ENCODE measurements at places on chromosomes 2 and 18.

GRCh38 chr2:129777762-129778583, 201.5 kb upstream of the RAB6C start:
- DNase-seq, result no peak

DNA sequence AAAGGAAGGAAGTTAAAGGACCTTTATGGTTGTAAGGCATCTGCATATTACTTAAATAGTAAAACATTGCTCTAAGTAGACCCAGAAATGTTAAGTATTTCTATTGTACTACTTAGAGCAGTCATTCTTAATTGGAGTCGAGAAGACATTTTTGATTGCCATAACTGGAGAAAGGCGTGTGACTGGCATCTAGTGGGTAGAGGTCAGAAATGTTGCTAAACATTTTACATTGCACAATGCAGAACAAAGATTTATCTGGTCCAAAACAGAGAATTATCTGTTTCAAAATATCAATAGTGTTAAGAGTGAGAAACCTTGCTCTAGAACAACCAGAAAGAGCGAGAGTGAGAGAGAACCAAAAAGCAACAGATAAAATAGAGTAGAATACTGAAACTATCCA, 23.3 kb upstream of the ROCK1 start:
- DNase-seq, result peak; percentile 6

- DNase-seq, result no peak
These were observed 40.8 kb upstream of the CCDC102B start for GRCh38 chr18:68757126-68757525.

DNA sequence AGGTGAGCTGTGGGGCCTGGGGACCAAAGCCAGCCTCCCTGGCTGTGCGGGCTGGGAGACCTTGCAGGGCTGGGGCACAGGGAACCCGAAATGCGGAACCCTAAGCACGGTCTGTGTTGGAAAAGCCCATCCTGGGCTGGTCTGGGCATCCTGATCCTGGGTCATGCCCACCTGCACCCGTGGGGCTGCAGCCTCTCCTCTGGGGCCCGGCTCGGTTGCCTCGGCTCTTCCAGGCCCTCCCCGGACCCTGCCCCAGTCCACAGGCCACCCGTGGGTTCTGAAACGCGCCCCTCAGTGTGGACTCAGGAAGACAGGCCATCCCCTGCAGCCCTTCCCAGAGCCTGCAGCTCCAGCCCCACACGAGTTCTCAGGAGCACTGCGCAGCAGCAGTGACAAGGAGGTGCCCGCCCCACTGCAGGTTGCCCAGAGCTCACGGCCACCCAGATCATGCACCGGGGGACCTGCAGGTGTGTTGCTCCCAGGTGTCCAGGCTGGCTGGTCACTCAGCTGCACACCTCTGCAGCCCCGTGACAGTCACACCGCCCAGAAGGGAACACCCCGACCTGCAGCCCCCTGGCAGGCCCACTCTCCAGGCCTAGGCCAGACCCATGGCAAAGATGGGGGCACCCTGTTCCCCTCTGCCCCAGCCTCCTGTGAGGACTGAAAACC, 12.2 kb upstream of the NFATC1 start:
- no peak for DNase-seq

- DNase-seq, result no peak
These were observed 78.1 kb upstream of the RBM44 start for GRCh38 chr2:237720444-237720843.

DNA sequence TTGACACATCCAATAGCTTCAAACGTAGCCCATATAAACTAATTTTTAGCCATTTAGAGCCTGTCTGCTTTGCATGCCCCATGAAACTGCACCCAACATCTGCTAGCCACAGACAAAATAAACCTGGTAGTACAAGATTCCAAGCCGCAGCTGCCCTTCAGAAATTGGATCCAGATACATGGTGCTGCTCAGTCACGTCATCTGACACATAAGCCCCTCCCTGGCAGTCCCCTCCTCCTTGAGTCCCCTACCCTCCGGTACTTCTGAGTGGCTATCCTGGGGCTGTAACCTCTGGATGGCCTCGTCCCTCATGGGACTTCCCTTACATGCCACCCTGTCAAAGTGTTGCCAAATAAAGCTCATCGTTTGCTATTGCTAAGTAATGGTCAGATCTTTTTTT, 33.8 kb downstream of the PROC start:
- DNase-seq, result no peak

GRCh38 chr2:65974067-65974723, 460.7 kb upstream of the MEIS1 start:
- DNase-seq, result no peak

DNA sequence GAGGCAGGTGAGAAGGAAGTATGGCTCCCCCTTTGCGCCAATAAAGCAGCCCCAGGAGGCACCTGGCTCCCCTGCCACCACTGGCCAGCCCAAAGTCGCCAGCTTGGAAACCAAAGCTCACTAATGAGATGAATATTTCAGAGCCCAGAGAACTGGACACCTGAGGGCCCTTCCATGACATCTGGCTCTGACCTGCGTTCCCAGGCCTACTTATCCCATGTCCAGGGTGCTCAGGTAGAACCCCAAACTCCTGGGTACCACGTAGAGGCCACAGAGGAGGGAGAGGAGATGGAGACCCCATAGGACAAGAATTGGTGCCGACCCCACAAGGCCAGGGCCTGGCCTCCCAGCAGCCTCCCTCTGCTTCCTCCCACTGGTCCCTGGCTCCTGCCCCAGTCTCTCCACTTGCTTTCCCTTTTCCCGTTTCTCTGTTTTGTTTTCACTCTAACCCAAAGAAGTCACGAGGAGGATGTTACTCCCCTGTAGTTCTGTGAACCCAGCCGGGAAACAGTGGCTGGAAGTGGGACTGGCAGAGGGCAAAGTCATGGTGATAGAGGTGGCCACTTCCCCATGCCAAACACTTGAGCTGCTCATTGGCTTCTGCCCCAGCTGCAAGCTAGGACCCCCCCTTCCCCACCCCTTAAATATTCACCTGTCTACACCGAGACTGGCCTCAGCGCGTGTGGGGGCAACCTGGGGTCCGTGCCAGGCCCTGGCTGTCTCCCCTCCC, 820 bp downstream of the TMBIM1 start:
- DNase-seq, result no peak

DNA sequence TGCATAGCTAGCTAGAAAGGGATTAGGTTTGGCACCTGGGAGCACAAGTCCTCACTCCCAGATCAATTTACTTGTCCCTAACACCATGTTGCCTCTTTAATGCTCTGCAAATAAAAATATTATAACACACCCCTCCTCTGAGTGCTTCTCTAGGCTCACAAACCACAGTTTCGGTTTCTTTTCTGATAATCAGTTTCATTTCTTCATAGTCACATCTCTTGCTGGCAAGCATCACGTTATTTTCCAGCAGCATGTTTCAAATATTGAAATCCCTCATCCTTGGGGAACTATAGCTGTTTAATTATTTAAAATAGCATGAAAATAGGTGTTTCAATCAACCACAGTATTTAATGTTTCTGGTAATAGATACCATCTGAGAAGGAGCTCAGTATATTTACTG, 13.9 kb upstream of the SMCHD1 start:
- peak; percentile 85 for DNase-seq

- DNase-seq, result no peak
These were observed 21.9 kb downstream of the HJURP start for GRCh38 chr2:233832414-233832813.

DNA sequence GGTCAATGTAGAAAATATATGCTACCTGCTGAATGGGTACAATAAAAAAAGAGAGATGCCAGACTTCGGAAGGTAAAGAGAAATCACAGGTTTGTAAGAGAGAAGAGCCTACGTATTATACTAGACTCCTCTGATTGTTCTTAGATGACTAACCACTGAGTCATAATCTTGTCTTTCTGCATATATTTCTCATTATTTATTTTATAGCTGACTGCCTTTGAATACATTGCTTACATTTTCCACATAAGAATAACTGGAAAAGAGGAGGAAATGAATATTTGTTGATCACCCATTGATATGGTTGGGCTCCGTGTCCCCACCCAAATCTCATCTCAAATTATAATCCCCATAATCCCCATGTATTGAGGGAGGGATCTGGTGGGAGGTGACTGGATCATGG, 90.3 kb upstream of the RAB27B start:
- DNase-seq, result no peak

- no peak for DNase-seq
These were observed 360.7 kb upstream of the CWC22 start for GRCh38 chr2:180367815-180368214.

DNA sequence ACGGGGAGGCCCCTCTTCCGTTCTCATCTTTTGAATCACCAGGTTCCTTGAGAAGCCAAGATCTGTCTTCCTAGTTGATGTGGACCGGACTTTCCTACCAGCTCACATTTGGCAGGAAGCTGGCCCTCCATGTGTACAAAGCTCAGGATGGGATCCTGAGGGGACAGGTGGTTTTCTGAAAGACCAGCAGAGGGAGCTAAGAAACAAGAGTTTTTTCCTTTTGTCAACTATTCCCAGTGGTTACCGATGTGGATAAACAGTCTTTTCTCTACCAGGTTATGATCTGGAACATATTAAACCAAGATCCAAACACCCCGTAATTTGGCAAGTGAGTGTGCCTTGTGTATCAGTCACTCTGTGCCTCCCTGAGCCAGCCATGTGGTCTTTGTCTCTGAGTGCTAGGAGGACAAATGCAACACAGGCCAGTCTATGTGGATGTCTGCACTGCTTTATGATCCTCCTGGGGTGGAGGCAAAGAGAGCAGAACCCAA, 25.1 kb upstream of the ARHGAP25 start:
- DNase-seq, result peak; percentile 60

DNA sequence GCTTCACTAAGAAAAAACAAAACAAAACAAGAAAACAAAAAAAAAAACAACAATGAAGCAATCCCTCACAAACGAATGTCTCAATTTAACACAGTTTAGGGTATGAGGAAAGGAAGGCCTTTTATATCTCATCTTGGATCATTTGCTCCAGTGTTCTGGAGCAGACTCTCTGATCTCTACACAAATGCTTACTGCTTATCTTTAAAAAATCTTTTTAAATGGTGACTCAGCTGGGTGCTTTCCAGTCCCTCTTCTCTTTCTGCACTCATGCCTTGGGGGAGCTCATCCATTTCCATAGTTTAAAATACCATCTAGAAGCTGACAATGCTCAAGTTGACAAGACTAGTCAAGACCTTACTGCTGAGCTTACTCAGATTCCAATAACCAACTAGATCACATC, 56.2 kb downstream of the ETAA1 start:
- no peak for DNase-seq

GRCh38 chr18:5508821-5509220, 35.0 kb downstream of the EPB41L3 start:
- no peak for DNase-seq

DNA sequence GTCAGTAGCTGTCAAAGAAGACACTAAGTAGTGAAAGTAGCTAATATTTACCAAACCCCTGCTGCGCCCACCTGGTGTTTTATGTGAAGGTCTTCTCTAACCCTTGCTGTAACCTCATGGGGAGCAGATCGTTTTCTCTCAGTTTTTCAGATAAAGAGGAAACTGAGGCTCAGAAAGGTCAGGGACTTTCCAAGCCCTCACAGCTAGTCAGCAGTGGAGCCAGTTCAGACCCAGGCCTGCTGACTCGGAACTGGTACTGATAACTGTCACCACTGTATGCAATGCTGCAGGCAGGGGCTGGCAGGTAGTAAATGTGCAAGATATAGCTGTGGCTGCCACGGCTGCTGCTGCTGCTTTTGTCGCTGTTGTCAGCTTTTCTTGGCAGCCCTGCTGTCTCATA, 69.1 kb downstream of the LRRFIP1 start:
- DNase-seq, result peak; percentile 80

GRCh38 chr18:79936641-79937040, 14.8 kb downstream of the SLC66A2 start:
- DNase-seq, result no peak

- no peak for DNase-seq
These were observed 1.9 kb downstream of the GORASP2 start for GRCh38 chr2:170930991-170931266.

DNA sequence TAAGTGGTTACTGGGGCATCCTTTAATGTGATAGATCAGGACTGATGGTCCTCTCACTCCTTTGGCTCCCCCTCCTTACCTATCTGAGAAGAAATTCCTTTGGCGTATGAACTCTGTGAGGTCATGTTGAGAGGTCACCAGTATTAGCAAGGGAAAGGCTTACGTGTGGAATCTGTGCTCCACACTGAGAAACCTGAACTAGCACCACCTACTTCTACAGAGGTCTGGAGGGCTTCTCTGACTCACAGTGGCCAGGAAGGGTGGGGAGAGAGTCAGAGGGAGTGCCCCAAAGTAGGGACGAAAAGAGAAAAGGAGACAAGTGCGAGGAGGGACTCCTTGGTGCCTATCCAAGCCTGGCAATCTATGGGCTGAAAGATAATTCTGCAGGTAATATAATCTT, 348.6 kb downstream of the TNS1 start:
- DNase-seq, result no peak

- no peak for DNase-seq
These were observed 36.8 kb downstream of the POU3F3 start for GRCh38 chr2:104890685-104891069.

GRCh38 chr18:80046011-80046410, 11.8 kb downstream of the RBFA start:
- DNase-seq, result no peak

DNA sequence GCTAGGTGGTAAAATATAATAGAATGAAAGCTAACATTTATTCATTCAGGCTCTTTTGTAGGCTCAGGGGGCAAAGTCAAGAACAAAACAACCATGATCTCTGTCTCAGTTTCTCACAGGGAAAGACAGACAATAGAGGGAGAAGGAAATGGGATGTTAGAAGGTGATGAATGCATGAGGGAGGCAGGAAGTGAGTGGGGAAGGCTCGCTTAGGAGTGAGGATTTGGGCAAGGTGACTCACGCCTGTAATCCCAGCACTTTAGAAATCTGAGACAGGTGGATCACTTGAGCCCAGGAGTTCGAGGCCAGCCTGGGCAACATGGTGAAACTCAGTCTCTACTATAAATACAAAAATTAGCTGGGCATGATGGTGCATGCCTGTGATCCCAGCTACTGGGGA, 88.4 kb downstream of the CTIF start:
- no peak for DNase-seq

DNA sequence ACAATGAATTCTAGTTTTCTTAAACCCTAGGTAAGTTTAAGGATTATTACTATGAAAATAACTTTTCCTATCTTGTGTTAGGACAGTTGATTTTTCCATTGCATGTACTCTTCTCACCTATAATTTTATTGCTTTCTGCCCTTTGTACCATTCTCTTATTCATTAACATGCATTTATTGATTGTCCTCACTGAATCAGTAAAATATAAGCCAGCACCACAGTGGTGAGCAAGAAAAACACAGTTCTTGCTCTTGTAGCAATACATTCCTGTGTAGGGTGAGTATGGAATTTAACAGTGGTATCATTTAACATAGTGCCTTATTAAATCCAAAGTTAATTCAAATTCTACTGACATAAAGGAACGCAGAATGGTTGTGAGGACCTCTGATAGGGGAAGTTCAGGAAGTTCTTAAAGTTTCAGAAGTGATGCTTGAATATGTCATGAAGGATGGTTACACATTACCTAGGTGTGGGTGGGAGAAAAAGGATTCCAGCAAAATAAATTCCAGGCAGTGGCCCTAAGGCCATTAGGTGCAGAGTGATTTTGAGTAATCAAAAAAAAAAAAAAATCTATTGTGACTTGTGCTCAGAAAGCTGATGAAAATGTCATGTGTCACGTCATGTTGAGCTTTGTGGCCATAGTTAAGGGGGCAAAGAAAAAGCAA, 104.7 kb upstream of the DSEL start:
- no peak for DNase-seq

GRCh38 chr2:145114726-145115125, 594.8 kb upstream of the ZEB2 start:
- DNase-seq, result no peak
